ENCODE measurements at places on chromosomes 1 and 21.

GRCh38 chr1:11985851-11986250, 5.6 kb downstream of the MFN2 start:
- no peak overlapping the region for H3K27ac ChIP-seq
- no peaks in the 10 kb centered on the region for H3K27me3 ChIP-seq
- H3K4me3 ChIP-seq = no peak overlapping the region
- no peak for DNase-seq
- no peaks in the 10 kb centered on the region for H3K36me3 ChIP-seq

- H3K27me3 ChIP-seq = no peaks in the 10 kb centered on the region
- no peaks in the 10 kb centered on the region for H3K36me3 ChIP-seq
- no peaks in the 10 kb centered on the region for H3K4me1 ChIP-seq
- H3K4me3 ChIP-seq = peak overlapping the region; percentile 69
- peak overlapping the region; percentile 96 for H3K27ac ChIP-seq
Measured at GRCh38 chr1:156750711-156751450, 594 bp downstream of the HDGF start.

DNA sequence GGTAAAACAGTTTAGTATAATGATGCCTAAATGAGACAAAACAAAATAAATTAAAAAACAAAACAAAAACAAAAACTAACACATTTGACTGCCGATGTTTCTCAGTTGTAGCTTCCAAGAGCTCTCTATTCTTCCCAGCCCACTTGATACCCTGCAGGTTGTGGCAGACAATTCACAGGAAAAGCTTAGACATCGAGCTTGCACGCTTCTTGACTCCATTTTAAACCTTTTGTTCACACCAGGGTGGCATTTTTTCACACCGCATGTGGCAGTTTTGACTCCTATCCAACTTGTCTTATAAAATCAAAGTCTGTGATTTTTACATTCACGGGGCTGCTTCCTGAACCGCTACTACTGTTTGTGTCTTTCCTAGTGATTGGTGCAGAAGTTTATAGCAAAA, 575.9 kb downstream of the USP25 start:
- no peaks in the 10 kb centered on the region for H3K36me3 ChIP-seq
- H3K4me1 ChIP-seq = no peaks in the 10 kb centered on the region
- no peak overlapping the region for H3K27ac ChIP-seq
- no peak overlapping the region for H3K4me3 ChIP-seq
- DNase-seq = no peak

GRCh38 chr1:88321706-88322105, 362.4 kb upstream of the PKN2 start:
- DNase-seq = no peak
- no peaks in the 10 kb centered on the region for H3K36me3 ChIP-seq
- H3K27me3 ChIP-seq = no peaks in the 10 kb centered on the region
- H3K27ac ChIP-seq = no peak overlapping the region

- H3K4me1 ChIP-seq = no peaks in the 10 kb centered on the region
- no peaks in the 10 kb centered on the region for H3K27me3 ChIP-seq
- DNase-seq = no peak
Measured at GRCh38 chr1:56948403-56949023, 17.3 kb downstream of the C8B start.

GRCh38 chr1:26335774-26336476, 18.0 kb downstream of the CRYBG2 start:
- no peak overlapping the region for H3K27ac ChIP-seq
- H3K4me3 ChIP-seq = no peak overlapping the region
- no peaks in the 10 kb centered on the region for H3K36me3 ChIP-seq
- H3K4me1 ChIP-seq = no peaks in the 10 kb centered on the region
- no peak for DNase-seq

DNA sequence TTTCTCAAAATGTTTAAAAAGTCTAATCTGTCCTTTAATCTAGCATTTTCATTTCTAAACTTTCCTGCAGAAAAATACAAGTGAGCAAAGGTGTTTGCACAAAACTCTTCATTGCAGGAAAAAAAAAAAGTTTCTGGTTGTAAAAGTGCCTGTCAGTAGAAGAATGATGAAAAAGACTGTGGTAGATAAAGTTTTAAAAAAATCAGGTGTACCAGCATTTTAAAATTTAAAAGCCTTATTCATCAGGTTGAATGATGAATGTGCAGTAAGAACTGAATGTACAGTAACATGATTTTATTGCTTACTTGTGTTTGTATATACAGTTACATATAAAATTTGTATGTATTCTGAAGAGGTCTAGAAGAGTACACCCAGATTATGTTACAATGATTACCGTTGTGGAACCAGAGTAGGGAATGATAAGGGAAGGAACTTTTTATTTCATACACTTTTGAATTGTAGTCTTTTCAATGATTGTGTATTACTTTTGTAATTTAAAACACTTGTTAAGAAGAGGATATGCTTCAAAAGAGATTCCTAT, 54.0 kb downstream of the FNBP1L start:
- no peaks in the 10 kb centered on the region for H3K4me1 ChIP-seq
- no peaks in the 10 kb centered on the region for H3K27me3 ChIP-seq
- no peak overlapping the region for H3K4me3 ChIP-seq
- no peak overlapping the region for H3K27ac ChIP-seq
